Activated CD4-positive, alpha-beta memory T cell treated with anti-CD3 and anti-CD28 coated beads for 36 hours (primary cell): ENCODE measurements at places on chromosomes 5 and 9. TPM values are rescaled to one million over a fixed set of nuclear protein-coding genes. Genes with fewer than 3 reads are reported as not detected.

DNA sequence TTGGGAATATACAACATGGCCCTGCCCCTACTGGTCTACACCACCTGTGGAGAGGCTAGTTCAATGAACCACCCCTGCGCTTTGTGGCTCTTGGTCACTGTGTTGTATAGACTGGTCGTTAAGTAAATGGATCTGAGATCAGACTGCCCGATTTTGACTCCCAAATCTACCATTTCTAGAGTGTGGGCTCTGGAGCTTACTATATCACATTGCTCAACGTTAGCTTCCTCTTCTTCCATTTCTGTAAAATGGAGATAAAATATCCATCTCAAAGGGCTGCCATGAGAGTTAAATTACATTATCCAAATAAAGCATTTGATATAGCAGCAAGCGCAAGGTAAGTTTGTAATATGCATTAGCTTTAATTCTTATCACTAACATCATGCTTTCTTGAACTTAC lies 52.7 kb upstream of the IFNK start:
- DNase-seq = no peak

Gene OTP
- total RNA-seq = not detected

DNA sequence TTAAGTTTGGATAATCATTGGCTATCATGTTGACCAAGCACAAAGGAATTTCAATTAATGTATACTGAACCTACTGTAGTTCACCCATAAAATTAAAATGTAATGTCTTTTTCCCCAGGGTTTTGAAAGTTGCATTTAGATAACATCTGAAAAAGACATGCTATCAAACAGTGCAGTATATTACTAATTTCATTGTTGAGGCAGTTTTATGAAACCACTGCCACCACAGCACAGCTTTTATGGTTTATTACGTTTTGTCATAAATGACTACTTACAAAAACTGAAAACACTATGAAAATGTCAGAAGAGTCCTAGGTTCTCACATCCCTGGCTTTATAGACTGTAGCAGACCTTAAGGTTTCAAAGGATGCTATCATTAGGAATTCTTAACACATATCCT lies 32.0 kb upstream of the HAPLN1 start:
- DNase-seq = no peak

- DNase-seq = no peak
Observed at GRCh38 chr5:149153751-149154610, 12.7 kb downstream of the ABLIM3 start.

GRCh38 chr5:172958331-172959046 lies 735 bp upstream of the RPL26L1 start:
- peak; percentile 71 for DNase-seq

Gene CA9
- total RNA-seq = 1.6 TPM

DNA sequence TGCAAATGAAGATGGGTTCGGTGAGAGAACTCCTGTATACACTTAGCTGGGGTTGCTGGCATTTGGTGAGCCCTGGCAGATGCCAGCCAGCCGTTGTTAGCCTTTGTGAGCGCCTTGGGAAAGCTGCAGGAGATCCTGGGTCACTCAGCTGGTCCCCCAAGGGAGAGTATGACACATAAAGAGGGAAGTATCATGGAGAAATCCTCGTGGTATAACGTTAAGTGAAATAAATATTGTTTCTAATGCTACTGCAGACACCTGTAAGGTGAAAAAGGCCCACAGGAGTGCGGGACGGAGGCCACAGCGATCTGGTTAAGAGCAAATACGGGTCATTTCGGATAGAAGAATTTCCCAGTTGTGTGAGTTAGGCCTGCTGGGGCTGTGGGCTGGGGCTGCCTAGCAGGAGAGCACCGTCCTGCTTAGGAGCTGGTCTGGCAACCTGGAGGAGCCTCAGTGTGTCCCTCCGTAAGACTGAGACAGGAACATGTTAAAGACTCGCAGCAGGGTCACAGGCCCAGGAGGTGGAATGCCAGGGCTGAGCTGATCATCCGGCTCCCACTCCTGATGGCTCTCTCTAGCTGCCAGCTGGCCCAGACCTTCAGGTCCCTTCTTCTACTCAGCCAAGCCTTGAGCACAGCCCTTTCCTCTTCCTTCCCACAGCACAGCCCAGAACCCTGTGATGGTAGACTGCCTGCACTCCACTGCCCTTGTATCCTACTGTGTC lies 4.9 kb downstream of the NKX2-5 start:
- no peak for DNase-seq

Gene CCDC192
- not detected for total RNA-seq

GRCh38 chr5:84242286-84242685 lies 142.4 kb downstream of the EDIL3 start:
- no peak for DNase-seq

GRCh38 chr5:98573834-98574320 lies 199.6 kb upstream of the RGMB start:
- DNase-seq = no peak

GRCh38 chr5:103293719-103294118 lies 35.2 kb downstream of the MACIR start:
- no peak for DNase-seq

DNA sequence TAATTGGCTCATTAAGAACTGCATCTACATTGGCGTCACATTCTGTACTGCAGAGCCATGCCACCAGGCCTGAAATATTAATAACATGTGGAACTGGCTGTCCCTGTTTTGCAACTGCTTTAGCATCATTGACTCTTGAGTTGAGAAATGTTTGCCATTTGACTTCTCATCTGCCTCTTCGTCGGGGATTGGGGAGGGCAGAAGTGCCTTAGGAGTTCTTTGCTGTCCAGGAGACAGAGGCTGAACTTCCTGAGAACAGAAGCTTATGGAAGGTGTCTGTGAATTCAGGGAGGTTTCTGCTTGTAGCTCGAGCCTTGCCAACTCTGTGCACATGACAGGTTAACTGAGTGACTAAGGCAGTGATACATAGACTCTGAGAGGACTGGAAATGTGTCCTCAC lies 265.0 kb downstream of the KIF4B start:
- no peak for DNase-seq

Gene NUTM2F
- total RNA-seq = not detected

GRCh38 chr5:115543365-115544042 lies 1.1 kb downstream of the FEM1C start:
- DNase-seq = peak; percentile 64

- no peak for DNase-seq
Observed at GRCh38 chr9:135176284-135176683, 88.8 kb downstream of the OLFM1 start.
